Astrocyte (in vitro differentiated cells and primary cell): ENCODE measurements at places on chromosomes 2 and 18. TPM values are rescaled to one million over a fixed set of nuclear protein-coding genes. Genes with fewer than 3 reads are reported as not detected.

- peaks cover 3% of the 10 kb centered on the region for H3K27me3 ChIP-seq
- H3K4me1 ChIP-seq: no peaks in the 10 kb centered on the region
- H3K4me3 ChIP-seq: no peak overlapping the region
Observed at GRCh38 chr18:74128159-74128558, 19.5 kb downstream of the FBXO15 start.

- no peaks in the 10 kb centered on the region for H3K36me3 ChIP-seq
- H3K4me1 ChIP-seq: no peaks in the 10 kb centered on the region
- no peak overlapping the region for H3K27ac ChIP-seq
Observed at GRCh38 chr2:189506514-189506976, 65.3 kb downstream of the WDR75 start.

- H3K27me3 ChIP-seq: no peaks in the 10 kb centered on the region
- no peak overlapping the region for H3K4me3 ChIP-seq
- DNase-seq: peak; percentile 69
- no peaks in the 10 kb centered on the region for H3K36me3 ChIP-seq
Observed at GRCh38 chr2:158668001-158668765, 126.9 kb upstream of the DAPL1 start.

GRCh38 chr2:97718942-97719341, 5.6 kb downstream of the ZAP70 start:
- no peaks in the 10 kb centered on the region for H3K36me3 ChIP-seq
- no peak overlapping the region for H3K4me3 ChIP-seq
- H3K27me3 ChIP-seq: peaks cover 2% of the 10 kb centered on the region
- no peaks in the 10 kb centered on the region for H3K4me1 ChIP-seq
- DNase-seq: no peak

PAIP2B gene
- total RNA-seq: 1.7 TPM in 2 replicates

AGXT gene
- not detected in 2 replicates for total RNA-seq

DNA sequence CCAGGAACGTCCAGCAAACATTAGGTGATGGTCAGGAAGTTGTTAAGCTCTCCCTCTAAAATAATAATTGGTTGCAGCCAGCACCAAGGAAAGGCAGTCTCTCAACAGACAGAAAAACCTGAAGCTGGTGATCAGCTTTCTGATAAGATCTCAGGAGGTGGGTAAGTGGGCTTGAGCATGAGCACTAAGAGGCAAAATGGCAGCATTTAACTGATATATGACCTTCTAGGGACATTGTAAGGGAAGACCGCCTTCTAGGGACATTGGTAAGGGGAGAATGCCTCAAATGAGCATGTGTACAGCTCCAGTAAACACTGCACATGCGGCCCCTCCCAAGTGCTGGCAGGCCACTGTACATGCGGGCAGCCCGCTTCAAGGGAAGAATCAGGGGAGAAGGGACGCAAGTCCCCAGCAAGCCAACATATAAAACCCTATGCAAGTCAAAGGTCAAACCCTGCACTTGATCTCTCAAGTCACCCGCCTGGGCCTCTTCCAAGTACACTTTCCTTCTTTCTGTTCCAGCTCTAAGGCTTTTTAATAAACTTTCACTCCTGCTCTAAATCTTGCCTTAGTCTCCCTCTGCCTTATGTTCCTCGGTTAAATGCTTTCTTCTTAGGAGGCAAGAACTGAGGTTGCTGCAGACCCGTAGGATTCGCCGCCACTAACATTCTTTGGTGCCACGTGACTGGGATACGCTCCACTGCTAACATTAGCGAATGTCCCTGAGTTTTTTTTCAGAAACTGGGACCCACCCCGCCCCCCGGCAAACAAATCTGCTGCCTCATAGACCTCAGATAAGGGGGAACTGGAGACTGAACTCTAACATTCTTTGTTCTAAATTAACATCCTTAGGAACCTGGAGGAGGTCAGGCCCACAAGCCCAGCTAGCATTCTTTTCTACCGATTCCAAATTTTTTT, 463.8 kb downstream of the LPIN1 start:
- no peak overlapping the region for H3K4me3 ChIP-seq
- no peaks in the 10 kb centered on the region for H3K27me3 ChIP-seq
- no peaks in the 10 kb centered on the region for H3K36me3 ChIP-seq
- no peaks in the 10 kb centered on the region for H3K4me1 ChIP-seq
- no peak for DNase-seq
- H3K27ac ChIP-seq: no peak overlapping the region

PROKR1 gene
- total RNA-seq: 0.05 TPM in 1 of 2 replicates, not detected in the other

DNA sequence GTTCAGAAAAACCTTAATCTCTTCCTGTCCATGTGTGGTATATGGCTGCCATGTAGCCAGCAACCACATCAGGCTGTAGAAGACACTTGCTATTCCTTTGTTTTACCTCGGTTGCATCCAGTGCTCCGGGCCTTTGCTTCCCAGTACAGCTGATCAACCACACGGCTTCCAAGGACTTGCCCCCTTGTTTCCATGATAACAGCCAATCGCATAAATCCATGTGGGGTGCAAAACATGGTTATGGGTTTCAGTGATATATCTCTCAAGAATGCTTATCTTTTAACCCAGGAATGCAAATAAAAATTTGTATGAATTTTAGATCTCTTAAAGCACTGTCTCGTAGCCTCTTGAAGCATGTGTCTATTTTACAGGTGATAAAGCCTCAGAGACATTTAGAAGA, 118.3 kb downstream of the MGAT5 start:
- no peaks in the 10 kb centered on the region for H3K36me3 ChIP-seq
- peak; percentile 89 for DNase-seq
- no peak overlapping the region for H3K4me3 ChIP-seq
- H3K4me1 ChIP-seq: peaks cover 34% of the 10 kb centered on the region
- peak overlapping the region; percentile 62 for H3K27ac ChIP-seq

- peak; percentile 17 for DNase-seq
- H3K27ac ChIP-seq: no peak overlapping the region
- no peak overlapping the region for H3K4me3 ChIP-seq
Observed at GRCh38 chr2:12151716-12152115, 405.3 kb downstream of the LPIN1 start.

PCBP1 gene
- total RNA-seq: 194 and 205 TPM in 2 replicates

SPR gene
- total RNA-seq: 23.6 TPM in 2 replicates

DNA sequence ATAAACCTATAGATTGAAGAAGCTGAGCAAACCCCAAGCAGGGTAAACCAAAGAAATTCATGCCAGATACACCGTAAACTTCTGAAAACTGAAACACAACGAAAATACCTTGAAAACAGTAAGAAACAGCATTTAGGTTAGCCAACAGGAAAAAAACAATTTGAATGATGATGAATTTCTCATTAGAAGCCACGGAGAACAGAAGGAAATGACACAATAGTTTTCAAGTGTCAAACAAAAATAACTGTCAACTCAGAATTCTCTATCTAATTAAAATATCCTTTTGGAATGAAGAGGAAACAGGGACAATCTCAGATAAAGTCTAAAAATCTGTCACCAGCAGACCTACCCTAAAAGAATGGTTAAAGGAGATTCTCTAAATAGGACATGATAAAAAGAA, 37.3 kb upstream of the MALL start:
- no peak for DNase-seq
- H3K27ac ChIP-seq: no peak overlapping the region
- no peaks in the 10 kb centered on the region for H3K36me3 ChIP-seq
- H3K4me3 ChIP-seq: no peak overlapping the region

DNA sequence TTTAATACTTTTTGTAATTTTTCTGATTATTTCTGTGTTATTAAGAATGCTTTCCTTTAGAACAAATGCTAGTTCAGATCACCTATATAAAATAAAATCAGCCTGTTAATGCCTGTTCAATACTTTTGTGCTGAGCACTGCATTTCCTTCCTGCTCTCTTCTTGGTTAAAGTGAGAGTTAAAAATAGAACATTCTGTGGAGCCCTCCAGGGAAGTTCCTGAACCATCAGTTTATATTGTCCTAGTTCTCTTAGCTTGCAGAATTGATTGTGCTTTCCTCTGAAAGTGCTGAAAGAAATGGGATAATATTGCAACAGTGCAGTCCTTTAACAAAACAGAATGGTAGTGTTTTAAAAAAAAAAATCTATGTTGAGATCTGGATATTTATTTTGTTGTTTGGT, 74.6 kb upstream of the UBXN4 start:
- DNase-seq: no peak
- peaks cover 2% of the 10 kb centered on the region for H3K4me1 ChIP-seq
- H3K36me3 ChIP-seq: no peaks in the 10 kb centered on the region
- no peak overlapping the region for H3K4me3 ChIP-seq
- no peaks in the 10 kb centered on the region for H3K27me3 ChIP-seq

DNA sequence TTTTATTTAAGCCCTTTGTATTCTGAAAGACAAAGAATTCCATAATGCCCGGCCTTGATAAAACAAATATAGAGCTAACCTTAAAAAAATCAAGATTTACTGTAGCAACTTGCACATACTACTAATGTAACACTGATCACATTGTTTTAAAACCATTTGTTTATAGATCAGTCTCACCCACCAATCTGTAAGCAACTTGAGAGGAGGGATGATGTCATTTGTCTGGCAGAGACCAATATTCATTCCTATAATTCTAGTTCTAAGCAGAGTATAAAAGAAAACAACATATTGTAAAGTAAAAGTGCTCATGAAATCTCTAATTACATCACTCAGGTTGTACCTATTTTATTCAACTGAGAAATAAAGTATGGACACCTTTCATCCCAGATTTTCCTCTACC, 380.6 kb downstream of the TGIF1 start:
- H3K4me1 ChIP-seq: no peaks in the 10 kb centered on the region
- no peaks in the 10 kb centered on the region for H3K27me3 ChIP-seq
- H3K4me3 ChIP-seq: no peak overlapping the region
- peak; percentile 26 for DNase-seq

CHRNG gene
- not detected in 2 replicates for total RNA-seq

AFF3 gene
- total RNA-seq: 14.7 and 24.1 TPM in 2 replicates

- no peaks in the 10 kb centered on the region for H3K27me3 ChIP-seq
- peak overlapping the region; percentile 69 for H3K27ac ChIP-seq
- H3K4me3 ChIP-seq: no peak overlapping the region
Observed at GRCh38 chr2:49248506-49248905, 94.2 kb upstream of the FSHR start.

ALK gene
- total RNA-seq: 0.16 and 0.46 TPM in 2 replicates

DNA sequence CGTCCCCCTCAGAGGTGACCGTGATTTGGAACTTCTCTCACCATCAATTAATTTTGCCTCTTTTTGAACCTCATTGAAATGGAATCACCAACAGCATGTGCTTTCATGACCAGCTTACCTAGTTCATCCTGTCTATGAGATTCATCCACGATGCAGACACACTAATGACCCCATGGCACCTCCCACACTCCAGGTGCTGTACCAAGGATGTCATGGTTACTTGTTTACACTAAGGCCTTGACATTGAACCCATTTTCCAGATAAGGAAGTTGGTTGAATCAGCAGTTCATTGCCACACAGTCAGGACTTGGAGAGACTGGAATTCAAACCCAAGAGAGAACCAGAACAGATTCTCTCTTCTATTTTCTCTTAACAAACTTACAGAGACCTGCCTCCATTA, 139.0 kb downstream of the ZFP36L2 start:
- peak overlapping the region; percentile 93 for H3K27ac ChIP-seq
- H3K4me3 ChIP-seq: no peak overlapping the region
- DNase-seq: no peak

PLCL1 gene
- total RNA-seq: 0.84 and 1.6 TPM in 2 replicates

NLRC4 gene
- not detected in 2 replicates for total RNA-seq

ADRA2B gene
- not detected in 2 replicates for total RNA-seq

GRCh38 chr2:70173520-70173919, 17.3 kb downstream of the C2orf42 start:
- H3K4me1 ChIP-seq: no peaks in the 10 kb centered on the region
- no peak for DNase-seq
- no peak overlapping the region for H3K27ac ChIP-seq
- H3K27me3 ChIP-seq: no peaks in the 10 kb centered on the region
- H3K4me3 ChIP-seq: no peak overlapping the region

CDK15 gene
- 6.6 and 9.3 TPM in 2 replicates for total RNA-seq

DNA sequence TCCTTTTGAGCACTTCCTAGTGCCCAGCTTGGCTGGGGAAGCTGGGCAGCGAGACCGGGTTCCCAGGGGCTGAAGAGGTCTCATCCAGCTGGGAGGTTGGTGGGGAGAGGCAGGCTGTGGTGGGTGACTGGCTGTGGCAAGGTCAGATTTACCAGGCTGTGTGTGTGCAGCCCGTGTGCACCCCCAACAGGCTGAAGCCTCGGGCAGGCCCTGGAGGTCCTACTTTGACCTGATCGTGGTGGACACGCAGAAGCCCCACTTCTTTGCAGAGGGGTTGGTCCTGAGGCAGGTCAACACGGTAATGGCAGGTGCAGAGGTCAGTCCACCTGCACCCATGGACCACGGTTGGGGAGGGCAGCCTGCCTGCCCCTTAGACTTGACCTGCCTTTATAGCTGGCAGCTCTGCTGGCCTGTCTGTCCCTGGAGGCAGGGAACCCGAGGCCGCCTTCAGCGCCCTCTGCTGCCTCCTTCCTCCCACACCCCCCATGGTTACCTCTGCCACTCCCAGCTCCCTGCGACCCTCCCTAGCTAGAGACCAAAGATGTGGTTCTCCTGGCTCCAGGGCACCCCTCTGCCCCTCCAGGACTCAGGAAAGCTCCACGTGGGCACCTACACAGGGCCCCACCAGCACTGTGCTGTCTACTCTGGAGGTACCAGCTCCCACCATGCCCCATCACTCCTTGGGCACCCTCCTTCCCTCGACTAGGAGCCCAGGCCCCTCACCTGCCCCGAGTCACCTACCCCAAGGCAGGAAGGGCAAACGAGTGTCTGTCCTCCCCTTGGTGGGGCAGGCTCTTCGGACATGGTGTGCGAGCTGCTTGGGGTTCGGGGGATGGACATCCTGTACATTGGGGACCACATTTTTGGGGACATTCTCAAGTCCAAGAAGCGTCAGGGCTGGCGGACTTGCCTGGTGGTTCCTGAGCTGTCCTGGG, 4.0 kb downstream of the NT5DC4 start:
- no peaks in the 10 kb centered on the region for H3K27me3 ChIP-seq
- no peaks in the 10 kb centered on the region for H3K36me3 ChIP-seq
- no peak overlapping the region for H3K4me3 ChIP-seq

CRYGC gene
- total RNA-seq: not detected in 2 replicates

GRCh38 chr2:16566701-16567100, 98.9 kb downstream of the CYRIA start:
- no peaks in the 10 kb centered on the region for H3K27me3 ChIP-seq
- no peak overlapping the region for H3K4me3 ChIP-seq
- DNase-seq: no peak

- H3K36me3 ChIP-seq: no peaks in the 10 kb centered on the region
- no peaks in the 10 kb centered on the region for H3K4me1 ChIP-seq
- H3K27me3 ChIP-seq: no peaks in the 10 kb centered on the region
Observed at GRCh38 chr2:141142025-141142424, 988.8 kb downstream of the LRP1B start.

CYS1 gene
- 3.7 and 4.8 TPM in 2 replicates for total RNA-seq

- no peaks in the 10 kb centered on the region for H3K27me3 ChIP-seq
- H3K36me3 ChIP-seq: no peaks in the 10 kb centered on the region
- H3K4me1 ChIP-seq: peaks cover 22% of the 10 kb centered on the region
- no peak overlapping the region for H3K4me3 ChIP-seq
- H3K27ac ChIP-seq: peak overlapping the region; percentile 44
Observed at GRCh38 chr2:100767810-100768806, 51.8 kb upstream of the NPAS2 start.

CMPK2 gene
- total RNA-seq: 32.5 and 38.6 TPM in 2 replicates

SCG2 gene
- total RNA-seq: 5.6 and 6.9 TPM in 2 replicates
